DMS79 treated with DMSO at 0.1 percent for 48 hours (cell line): ENCODE measurements at places on chromosomes 11 and 22.

- DNase-seq, result no peak
Measured at GRCh38 chr11:28677721-28678120, 569.5 kb downstream of the METTL15 start.

DNA sequence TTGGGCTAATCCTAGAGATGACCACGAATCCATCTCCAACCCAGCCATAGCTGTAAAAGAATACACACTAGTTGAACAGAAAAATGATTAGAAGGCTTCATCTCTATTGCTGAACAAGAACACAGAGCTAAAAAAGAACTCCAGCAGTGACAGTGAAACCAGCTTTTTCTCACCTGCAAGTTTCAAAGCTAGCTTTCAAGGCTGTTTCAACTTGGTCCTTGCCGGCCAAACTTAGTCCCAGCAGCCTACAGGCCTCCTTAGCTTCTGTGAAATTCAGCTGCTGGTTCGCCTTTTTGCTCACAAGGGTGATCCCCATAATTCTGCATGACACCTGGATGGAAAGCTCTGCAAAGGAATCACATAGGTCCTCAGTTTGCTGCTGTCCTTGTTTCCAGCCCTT, 4.4 kb downstream of the LYVE1 start:
- no peak for DNase-seq

- no peak for DNase-seq
Measured at GRCh38 chr11:117980280-117980679, 5.9 kb upstream of the IL10RA start.

GRCh38 chr22:21095773-21096107, 50.0 kb downstream of the LRRC74B start:
- no peak for DNase-seq

DNA sequence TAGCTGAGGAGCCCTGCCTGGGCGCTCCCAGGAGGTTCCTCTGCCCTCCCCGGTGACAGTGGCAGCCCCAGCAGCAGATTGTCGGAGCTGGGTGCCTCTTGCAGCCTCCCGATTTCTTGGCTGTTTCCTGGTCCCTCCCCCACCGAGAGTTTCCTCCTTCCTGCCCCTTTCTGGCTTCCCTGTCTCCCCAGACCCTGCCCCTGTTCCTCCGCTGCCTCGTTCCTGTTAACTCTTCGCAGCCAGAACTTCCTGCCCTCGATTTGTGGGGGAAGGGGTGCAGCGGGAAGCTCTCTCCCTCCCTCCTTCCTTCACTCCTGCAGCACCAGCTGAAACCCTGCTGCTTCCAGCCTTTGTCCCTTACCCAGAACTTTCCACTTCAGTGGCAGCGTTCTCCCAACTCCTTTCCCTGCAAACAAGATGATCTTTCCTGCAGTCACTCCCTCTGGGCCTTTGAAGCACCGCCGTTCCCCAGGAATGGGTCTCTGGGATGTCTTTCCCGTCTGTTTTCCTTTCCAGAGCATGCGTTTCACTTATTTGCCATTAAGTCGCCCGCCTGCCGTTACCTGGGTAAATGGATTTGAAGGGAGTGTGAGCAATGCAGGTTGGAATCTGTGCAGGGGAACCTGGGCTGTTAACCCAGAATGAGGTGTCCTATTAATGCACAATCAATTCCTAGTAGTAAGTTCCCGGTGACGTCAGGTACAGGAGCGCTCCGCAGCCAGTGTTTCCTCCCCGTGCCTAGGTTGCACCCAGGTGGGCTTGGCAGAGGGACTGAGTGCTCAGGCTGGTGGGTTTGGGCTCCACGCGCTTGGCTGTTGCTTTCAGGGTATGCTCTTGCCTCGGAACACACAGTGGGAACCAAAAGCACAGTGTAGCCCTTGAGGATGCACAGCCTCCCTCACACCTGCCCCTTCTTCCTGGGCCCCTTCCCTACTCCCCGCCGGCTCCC, 4.3 kb downstream of the GRK2 start:
- DNase-seq, result no peak

DNA sequence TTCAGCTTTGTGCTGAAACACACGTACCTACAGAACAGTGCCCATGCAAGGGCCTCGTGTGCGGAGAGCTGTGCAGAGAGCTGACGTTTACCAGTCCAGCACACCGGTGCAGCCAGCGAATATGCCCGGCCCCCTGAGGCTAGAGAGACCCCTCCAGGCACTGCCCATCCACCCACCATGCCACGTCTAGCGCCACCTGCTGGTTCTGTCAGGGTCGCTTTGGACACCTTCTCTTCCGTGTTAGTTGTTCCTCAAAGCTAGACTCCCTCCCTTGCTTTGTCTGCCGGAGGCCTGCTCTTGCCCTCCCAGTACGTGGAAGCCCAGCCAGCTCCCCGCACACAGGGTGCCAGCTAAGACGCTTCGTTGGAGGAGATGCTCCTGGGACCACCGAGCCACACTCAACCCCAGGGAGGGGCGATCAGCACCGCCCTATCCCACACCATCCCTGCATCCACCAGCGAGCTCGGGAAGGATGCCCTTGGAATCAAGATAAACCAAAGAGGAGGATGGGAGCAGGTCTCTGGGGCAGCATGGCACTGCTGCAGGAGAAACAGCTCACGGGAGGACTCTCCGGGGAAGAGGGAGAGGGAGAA, 43.4 kb downstream of the CPT1A start:
- DNase-seq, result no peak

- no peak for DNase-seq
Measured at GRCh38 chr11:7160814-7161489, 72.2 kb downstream of the RBMXL2 start.

DNA sequence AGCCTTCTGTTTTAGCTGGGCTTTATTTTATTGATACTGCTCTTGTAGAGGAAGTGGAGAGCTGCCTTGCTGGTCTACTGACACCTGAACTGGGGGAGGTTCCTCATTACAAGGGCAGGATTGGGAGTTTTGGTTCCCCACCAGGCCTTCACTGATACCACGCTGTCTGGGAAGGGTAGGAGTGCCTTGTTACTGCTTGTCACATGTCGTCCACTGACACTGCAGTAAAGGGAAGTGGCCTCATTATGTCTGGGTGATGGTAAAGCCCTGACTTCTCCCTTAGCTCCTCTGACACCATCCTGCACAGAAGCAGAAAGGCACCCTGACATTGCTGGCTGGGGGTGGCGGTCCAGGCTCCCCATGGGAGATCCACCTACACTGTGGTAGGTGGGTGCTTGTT, 38.7 kb upstream of the ELF5 start:
- DNase-seq, result no peak

GRCh38 chr22:50547263-50547985, 1.7 kb downstream of the KLHDC7B start:
- no peak for DNase-seq

DNA sequence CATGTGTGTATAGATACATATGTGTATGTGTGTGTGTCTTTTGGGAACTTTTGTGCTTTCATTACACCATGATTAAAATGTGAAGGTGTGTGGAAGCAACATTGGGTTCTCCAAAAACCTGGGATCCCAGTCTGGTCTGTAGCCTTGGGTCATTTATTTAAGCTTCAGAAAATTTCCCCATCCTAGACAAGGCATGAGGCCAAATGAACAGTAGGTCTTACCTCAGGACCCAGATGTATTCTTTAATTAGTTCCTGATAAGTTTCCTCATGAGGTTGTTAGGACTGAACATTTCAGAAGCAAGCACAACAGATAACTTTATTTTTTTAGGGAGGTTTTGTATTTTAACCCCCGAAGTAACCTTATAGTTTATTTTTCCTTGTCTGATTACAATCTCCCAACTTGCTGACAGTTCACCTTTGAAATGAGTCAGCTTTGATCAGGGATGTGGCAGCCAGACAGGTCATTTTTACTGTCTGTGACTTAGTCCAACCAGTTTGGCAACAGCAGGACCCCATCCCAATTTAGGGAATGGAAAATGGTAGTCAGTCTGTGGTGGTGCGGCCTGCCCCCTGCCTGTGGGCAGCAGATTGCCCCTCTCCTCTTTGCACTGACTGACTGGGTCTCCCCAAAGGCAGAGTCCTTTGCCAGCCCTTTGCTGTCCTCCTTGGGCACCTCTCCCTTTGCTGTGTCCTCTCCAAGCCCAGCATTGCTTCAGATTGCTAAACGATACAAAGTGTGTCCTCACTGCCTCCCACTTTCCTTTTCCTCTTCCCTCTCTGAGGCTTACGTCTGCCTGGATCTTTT, 88.3 kb downstream of the NAV2 start:
- DNase-seq, result no peak

- no peak for DNase-seq
Measured at GRCh38 chr22:36365020-36365411, 22.8 kb downstream of the MYH9 start.

DNA sequence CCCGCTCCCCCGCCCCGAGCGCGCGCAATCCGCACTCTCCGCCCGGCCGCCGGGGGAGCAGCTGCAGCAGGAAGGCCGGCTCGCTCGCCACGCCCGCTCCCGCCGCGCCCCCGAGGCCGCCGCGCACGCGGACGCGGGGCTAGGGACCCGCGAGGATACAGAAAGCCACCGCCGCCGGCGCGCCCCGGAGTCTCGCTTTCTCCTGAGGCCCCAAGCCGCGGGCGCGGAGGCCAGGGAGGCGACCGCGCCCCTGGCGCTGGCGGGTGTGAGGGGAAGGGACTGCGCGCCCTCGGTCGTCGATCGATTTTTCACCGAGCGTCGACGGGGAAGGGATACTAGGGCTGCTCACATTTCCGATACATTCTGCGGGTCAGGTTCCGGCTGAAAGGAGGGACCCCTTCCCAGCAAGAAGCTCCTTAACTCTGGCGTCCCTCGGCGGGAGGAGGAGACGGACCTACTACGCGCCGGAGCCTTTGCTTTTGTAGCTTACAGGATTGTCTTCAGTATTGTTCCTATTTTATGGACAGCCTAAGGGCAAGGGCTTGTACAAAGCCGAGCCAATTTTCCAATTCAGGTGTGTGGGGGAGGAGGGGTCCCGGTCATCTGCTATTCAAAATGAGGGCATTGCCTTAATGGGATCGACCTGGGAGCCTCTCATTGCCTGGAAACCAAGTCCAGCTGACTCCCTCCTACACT, 416 bp upstream of the GAB2 start:
- DNase-seq, result peak; percentile 86

GRCh38 chr11:130159657-130160497, at the start of gene ST14:
Gene ST14 (plus strand): TSS chr11:130159782. CDS start chr11:130159980, 198 bp downstream.
- DNase-seq, result peak; percentile 76

- DNase-seq, result no peak
Measured at GRCh38 chr11:19199048-19199447, 2.7 kb downstream of the CSRP3 start.

GRCh38 chr11:58928107-58928499, 11.2 kb upstream of the GLYATL1 start:
- DNase-seq, result no peak

- no peak for DNase-seq
Measured at GRCh38 chr11:266676-267439, 11.3 kb upstream of the NLRP6 start.

- peak; percentile 40 for DNase-seq
Measured at GRCh38 chr22:49913026-49913425, 5.2 kb downstream of the ALG12 start.
